ENCODE measurements at places on chromosomes 3 and 15.

DNA sequence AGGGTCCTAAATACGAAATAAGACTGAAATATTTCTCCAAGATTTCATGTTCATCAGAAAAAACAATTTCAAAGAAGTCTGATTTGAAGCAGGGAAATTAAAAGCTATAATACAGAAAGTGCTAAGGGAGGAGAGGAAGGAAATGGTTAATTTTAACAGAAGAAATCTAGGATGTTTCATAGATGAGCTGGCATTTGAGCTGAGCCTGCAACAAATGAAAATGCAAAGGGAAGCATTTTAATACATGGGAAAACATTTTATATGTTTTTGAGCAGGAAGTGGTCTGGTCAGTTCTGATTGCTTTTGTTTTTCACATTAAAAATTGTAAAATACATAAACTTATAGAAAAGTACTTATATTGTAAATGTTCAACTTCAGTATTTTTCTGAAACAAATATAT is 17.2 kb upstream of the RAP2B start:
- no peak for DNase-seq

- DNase-seq, result no peak
Measured at GRCh38 chr3:167033866-167034265, 346.2 kb downstream of the ZBBX start.

DNA sequence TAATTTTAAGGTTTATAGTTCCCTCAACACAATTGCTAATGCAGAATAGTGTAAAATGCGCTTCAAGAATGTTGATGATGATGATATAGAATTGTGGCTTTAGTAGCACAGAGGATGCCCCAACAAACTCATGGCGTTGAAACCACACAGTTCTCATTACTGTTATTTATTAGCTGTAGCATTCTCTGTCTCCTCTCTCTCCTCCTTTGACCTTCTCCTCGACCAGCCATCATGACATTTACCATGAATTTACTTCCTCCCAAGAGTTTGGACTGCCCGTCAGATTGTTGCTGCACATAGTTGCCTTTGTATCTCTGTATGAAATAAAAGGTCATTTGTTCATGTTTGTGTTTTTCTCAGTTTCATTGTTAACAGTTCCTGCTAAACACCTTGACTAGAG is 27.8 kb upstream of the CRTC3 start:
- DNase-seq, result no peak

DNA sequence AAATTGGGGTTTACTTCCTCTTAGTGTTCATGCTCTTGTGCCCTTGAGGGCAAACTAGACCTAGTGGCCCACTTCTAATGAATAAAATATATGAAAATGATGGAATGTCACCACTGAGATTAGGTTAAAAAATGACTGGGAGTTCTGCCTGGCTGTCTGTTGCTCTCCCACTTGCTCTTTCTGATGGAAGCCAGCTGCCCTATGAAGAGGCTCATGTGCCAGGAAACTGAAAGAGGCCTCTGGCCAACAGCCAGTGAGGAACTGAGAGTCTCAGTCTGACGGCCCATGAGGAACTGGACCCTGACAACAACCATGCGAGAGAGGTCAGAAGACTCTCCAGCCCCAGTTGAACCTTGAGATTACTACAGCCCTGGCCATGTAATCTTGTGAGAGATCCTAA is 107.1 kb upstream of the FHIT start:
- DNase-seq, result peak; percentile 0

- no peak for DNase-seq
Measured at GRCh38 chr15:58839485-58839884, 68.4 kb downstream of the MINDY2 start.

DNA sequence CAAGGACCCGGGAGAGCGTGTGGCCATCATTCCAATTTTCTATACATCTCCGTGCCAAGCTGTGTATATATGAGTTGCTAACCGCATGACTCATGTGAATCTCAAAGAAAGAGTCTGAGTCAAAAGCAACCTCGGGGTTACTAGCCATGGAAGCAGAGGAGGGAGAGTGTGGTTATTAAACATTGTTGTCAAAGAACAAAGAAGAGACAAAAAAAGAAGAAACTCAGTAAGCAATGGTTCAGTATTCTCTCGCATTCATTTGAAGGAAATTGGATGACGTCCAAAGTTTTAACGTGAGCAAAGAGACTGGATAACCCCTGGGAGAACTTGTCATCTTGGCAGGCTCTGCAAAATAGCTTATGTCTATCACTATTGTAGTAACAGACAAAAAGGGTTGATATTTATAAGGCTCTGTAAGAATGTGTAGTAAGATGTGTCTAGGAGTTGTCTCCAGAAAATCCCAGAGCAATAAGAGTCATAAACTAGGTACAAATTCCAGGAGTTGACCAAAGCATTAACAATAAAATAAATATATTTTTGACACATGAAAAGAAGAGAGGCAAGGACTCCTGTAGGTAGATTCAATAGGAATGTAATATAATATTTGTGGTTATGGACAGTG is 52.8 kb upstream of the GRM7 start:
- DNase-seq, result peak; percentile 1

- DNase-seq, result no peak
Measured at GRCh38 chr3:24343084-24343783, 151.4 kb downstream of the THRB start.

- DNase-seq, result peak; percentile 92
Measured at GRCh38 chr3:15269091-15269989, 63.0 kb downstream of the SH3BP5 start.

GRCh38 chr15:58453931-58454793 is 22.4 kb downstream of the LIPC start:
- no peak for DNase-seq

- no peak for DNase-seq
Measured at GRCh38 chr15:38534691-38535090, 29.9 kb downstream of the RASGRP1 start.

GRCh38 chr3:45826321-45826720 is 15.6 kb downstream of the LZTFL1 start:
- no peak for DNase-seq

- no peak for DNase-seq
Measured at GRCh38 chr15:70720228-70721016, 42.9 kb downstream of the UACA start.

- no peak for DNase-seq
Measured at GRCh38 chr3:161215185-161215584, 5.9 kb upstream of the NMD3 start.

- peak; percentile 28 for DNase-seq
Measured at GRCh38 chr15:74869726-74870407, 3.3 kb downstream of the SCAMP2 start.

- no peak for DNase-seq
Measured at GRCh38 chr3:73894474-73895213, 269.9 kb upstream of the PDZRN3 start.

GRCh38 chr3:195356151-195357086 is 85.5 kb upstream of the XXYLT1 start:
- no peak for DNase-seq

GRCh38 chr3:127669541-127670228 is 3.1 kb upstream of the ABTB1 start:
- no peak for DNase-seq

DNA sequence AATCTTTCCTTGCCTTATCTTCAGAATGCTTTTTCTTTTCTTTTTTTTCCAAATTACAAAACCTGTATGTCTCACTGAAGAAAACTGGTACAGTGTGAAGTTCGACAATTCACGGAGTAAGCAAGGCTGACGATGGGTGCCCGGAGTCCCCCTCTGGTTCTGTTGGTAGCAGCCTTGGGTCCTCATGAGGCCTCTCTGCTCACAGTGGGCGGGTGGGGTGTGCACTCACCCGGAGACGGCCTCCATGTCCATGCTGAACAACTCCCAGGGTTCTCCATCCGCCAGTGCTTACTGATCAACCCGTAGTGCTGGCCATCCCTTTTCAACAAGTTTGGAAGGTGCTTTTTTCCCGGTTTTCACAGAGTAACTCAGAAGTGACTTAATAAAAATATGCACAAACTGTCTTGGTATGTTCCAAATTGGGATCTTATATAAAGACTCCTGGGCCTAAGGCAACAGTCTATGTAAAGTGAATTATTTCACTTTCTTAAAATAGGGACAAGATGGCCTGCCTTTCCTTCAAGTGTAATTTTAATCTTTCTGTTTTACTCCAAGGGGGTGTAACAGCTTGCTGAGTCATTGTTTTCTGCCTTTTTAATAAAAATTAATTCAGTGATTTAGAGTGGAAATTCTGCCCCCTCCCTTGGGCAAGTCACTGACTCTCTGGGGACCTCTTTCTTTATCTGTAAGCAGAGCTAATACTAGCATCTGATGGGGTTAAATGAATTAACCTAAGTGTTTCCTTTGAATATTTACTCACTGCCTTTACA is 23.7 kb downstream of the LRRK1 start:
- DNase-seq, result no peak

GRCh38 chr3:63580151-63580550 is 72.3 kb upstream of the SNTN start:
- DNase-seq, result no peak

DNA sequence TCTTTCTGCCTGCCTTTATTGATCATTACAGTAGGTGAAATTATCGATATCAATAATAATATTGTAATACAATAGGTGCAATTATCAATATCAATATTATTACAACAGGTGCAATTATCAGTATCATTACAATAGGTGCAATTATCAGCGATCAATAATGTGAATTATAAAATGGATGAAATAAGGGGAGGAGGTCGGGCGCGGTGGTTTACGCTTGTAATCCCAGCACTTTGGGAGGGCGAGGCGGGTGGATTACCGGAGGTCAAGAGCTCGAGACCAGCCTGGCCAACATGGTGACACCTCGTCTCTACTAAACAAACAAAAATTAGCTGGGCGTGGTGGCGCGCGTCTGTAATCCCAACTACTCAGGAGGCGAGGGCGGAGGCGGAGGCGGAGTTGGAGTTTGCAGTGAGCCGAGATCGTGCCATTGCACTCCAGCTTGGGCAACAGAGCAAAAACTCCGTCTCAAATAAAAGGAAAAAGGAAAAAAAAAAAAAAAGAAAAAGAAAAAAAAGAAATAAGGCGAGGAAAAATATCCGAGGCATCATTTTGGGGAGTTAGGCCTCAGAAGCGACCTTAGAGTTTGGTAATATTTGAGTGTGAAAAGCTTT is 611 bp upstream of the BNIP2 start:
- DNase-seq, result peak; percentile 70

DNA sequence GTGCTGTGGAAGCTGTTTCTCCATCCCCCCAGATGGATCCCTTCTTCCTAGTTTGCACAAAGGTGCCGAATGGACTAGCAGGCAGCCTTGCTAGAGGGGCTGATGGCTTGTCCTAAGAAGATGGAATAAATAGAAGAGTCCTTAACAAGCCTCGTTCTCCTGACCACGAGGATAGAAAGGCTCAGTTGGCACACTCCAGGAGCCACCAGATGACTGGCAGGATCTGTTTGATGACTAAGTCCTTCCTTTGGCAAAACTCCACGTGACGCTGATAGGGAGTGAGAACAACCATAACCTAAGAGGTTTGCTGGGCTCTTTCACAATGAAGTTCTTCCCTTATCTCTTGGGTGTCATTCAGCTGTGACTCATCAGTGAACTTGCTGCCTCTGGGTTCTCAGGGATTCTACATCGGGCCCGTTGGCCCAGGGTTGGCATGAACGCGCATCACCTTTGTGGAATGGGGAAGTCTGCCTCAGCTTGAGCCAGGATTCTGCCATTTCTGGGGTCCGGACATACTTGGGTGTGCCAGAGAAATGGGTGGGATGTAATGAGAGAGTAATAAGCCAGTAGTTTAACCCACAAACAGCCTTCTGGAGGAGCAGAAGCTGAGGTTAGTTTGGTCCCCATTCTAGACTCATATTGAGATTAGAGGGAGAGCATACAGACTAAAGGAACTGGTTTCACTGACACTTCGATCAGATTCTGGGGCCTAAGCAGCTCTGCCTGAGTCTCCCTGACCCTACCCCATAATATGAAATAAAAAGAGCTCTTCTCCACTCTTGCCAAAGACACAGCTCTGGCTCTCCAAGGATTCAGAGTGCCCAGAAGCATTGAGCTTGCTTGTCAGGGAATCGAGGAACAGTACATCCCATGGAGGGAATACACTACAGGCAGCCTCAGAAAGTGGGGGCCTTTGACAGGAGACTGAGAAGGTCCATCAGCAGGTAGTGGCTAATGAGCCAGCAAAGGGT is 2.0 kb upstream of the MELTF start:
- DNase-seq, result peak; percentile 88

GRCh38 chr3:158728061-158728377 is 4.2 kb downstream of the RARRES1 start:
- DNase-seq, result no peak

DNA sequence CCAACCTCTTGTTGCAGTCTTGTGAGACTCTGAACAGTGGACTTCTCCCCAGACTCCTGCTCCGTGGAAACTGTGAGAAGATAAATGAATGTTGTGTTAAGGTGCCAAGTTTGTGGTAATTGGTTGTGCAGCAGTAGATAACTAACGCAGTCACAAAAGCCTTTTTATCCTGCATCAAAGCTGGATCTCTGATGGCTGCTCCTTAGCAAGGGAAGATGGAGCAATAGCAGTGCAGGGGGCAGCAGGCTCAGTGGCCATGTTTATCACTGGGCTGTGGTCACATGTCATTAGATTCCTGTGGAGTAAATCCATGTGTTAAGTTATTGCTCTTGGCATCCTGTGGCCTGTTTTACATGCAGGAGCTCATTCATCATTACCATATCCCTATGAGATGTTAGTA is 13.5 kb downstream of the CMTM7 start:
- DNase-seq, result no peak

GRCh38 chr3:188385295-188385694 is 231.3 kb downstream of the LPP start:
- no peak for DNase-seq

DNA sequence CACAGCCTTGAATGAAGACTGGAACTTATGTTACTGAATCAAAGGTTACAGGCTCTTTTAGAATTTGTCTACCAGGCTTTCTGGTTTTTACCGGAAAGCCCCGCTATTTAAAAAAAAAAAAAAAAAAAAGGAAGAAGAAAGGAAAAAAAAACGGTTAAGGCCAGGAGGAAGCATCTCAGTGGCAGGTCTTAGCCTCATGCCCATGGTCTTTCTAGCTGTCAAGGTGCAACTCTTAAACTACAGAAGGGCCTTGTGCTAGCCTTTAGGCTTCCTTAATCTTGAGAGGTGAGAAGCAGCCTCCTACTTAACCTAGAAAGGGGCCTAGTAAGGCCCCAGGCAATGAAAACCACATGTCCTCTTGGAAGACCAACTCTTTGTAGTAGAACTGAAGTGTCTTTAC is 77.5 kb downstream of the TBC1D5 start:
- DNase-seq, result no peak

DNA sequence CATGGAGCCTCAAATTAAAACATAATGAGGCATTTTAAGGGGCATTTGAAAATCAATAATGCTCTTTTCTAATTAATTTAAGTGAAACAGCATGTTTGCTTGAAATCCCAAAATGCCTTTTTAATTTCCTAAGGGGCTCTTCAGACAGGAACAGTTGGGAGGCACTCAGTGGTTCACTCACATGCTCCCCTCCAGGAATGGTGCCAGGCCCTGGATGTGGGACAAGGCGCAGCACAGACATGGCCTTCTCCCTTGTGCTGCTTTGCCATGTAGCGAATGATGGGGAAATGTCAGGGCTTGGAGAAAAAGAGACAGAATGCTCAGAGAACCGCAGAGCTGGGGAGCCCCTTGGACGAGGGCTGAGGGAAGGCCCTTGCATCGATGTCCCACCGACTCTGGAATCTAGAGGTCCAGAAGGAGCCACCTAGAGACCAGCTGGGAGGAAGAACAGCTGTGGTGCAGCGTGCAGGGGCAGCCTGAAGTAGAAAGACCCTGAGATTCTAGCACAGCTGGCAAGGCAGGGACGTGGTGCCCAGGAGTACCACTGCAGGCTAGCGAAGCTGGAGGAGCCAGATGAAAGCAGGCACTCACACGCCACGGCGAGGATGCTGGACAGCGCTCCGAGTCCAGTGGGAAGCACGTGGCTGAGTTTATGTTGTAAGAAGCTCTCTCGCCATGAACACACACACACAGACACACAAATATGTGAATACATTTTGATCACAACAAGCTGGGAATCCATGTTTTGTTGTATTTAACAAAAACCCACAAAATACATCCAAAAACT is 27.0 kb downstream of the NSMCE3 start:
- no peak for DNase-seq
